ENCODE measurements at places on chromosomes 13 and 19.

- DNase-seq, result no peak
Observed at GRCh38 chr13:77345150-77345780, 18.4 kb upstream of the MYCBP2 start.

GRCh38 chr13:37645181-37645740, 46.7 kb upstream of the POSTN start:
- no peak for DNase-seq

DNA sequence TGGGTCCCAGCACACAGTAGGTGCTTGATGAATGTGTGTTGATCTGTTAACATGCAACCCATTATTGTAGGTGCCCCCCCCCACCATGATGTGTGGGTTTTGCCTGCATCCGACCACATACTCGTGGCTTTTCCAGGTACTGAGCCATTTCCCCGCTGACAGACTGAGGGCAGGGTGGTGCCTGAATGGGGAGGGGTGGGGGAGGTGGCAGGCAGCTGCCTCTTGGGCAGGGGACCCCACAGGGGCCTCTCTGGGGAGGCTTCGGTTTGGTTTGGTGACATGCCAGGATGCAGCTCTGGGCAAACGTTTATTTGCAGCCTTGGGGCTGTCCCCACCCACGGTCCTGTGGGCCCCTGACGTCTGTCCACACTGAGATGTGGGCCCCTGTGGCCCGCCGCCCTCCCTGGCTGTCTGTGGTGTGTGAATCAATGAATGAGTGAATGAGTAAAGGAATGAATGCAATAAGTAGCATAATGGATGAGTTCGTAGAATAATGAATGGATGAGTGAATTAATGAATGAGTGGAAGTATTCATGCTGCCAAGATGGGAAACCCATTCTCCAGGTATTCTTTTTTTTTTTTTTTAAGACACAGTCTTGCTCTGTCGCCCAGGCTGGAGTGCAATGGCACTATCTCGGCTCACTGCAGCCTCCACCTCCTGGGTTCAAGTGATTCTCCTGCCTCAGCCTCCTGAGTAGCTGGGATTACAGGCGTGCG, 9.0 kb upstream of the JUND start:
- no peak for DNase-seq

DNA sequence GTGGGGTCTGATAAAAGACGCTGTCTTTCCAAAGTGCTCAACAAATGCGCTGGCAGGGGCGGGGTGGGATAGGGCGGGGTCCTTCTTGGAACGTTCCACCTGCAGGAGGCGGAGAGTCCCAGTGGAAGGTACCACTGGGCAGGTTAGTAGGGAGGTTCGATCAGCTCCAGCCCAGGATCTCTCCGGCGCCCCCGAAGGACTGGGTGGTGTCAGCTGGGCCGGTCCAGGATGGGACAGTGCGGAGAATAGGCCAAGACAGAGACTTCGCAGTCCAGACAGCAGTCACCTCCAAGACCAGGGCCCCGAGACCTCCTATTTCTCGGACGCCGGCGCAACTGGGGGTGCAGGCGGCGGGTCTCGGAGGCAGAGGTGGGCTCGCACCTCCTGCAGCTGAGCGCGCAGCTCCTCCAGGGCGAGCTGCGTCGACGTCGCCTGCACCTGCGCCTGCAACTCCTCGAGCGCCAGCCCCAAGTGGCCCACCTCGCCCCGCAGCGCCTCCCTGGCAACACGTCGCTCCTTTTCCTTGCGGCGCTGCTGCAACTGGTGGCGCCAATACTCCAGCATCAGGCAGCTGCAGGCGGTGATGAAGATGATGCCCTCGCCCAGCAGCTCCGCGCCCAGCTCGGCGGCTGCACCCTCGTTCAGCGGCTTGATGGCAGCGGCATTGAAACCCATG, 21.6 kb downstream of the VASP start:
- peak; percentile 77 for DNase-seq

GRCh38 chr19:29660835-29661234, 4.4 kb upstream of the PLEKHF1 start:
- DNase-seq, result no peak
